ENCODE measurements at places on chromosomes 16 and 17. TPM values are rescaled to one million over a fixed set of nuclear protein-coding genes. Genes with fewer than 3 reads are reported as not detected.

UNC13D gene
- polyA plus RNA-seq = 124 TPM

WNT9B gene
- polyA plus RNA-seq = not detected

NGFR gene
- not detected for polyA plus RNA-seq

ACSM2A gene
- polyA plus RNA-seq = not detected

IRF8 gene
- 69.7 TPM for polyA plus RNA-seq

KRTAP17-1 gene
- not detected for polyA plus RNA-seq

SRRM2 gene
- polyA plus RNA-seq = 113 TPM

KRTAP4-7 gene
- polyA plus RNA-seq = not detected

MYH3 gene
- polyA plus RNA-seq = not detected

- no peaks in the 10 kb centered on the region for H3K4me1 ChIP-seq
- H3K36me3 ChIP-seq = no peaks in the 10 kb centered on the region
- no peak overlapping the region for H3K4me3 ChIP-seq
- H3K27me3 ChIP-seq = peaks cover 1% of the 10 kb centered on the region
- H3K27ac ChIP-seq = no peak overlapping the region
- DNase-seq = no peak
These were observed 33.7 kb downstream of the PEMT start for GRCh38 chr17:17557796-17558195.

DNA sequence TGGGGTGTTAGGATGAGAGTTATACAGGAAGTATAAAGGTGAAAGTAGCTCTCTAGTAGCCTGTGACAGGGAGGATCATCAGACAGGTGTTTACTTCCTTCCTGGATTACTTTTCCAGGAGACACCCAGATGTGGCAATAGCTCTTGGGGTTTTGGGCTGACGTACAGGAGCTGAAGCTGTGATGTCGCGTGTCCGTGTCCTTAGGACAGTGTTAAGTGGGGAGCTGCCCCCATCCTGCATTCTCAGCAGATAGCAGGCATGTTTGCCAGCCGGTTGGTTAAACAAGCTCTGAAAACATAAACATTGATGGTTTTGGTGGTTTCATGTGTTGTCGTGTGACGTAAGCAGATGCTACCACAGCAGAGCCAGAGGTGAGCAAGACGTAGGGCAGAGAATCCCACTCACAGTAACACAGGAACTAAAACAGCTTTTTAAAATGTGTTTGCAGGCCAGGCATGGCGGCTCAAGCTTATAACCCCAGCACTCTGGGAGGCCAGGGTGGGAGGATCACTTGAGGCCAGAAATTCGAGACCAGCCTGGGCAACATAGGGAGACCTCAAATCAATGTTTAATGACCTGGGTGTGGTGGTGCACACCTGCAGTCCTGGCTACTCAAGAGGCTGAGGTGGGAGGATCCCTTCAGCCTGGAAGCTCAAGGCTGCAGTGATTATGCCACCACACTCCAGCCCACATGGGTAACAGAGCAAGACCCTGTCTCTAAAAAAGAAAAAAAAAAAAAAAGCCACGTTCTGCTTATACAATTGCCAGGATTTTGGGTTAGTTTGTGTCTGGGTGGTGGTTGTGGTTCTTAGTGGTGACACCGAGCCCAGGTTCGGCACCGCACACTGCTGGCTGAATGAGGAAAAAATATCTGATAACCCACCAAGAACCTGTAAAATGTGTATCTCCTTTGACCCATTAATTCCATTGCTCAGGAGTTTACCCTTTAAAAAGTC lies 18.2 kb upstream of the IL17C start:
- H3K36me3 ChIP-seq = peaks cover 3% of the 10 kb centered on the region
- H3K27me3 ChIP-seq = peaks cover 29% of the 10 kb centered on the region
- H3K4me1 ChIP-seq = peaks cover 40% of the 10 kb centered on the region
- H3K27ac ChIP-seq = peak overlapping the region; percentile 99
- H3K4me3 ChIP-seq = peak overlapping the region; percentile 74
- peak; percentile 97 for DNase-seq

GRCh38 chr16:86581458-86581857 lies 3.1 kb downstream of the FOXL1 start:
- H3K27me3 ChIP-seq = peaks cover 24% of the 10 kb centered on the region
- peaks cover under 1% of the 10 kb centered on the region for H3K4me1 ChIP-seq
- H3K36me3 ChIP-seq = no peaks in the 10 kb centered on the region
- no peak overlapping the region for H3K27ac ChIP-seq

GRCh38 chr17:60602871-60603270 lies 2.9 kb downstream of the PPM1D start:
- no peak overlapping the region for H3K27ac ChIP-seq
- no peaks in the 10 kb centered on the region for H3K36me3 ChIP-seq
- H3K4me1 ChIP-seq = peaks cover 60% of the 10 kb centered on the region
- H3K27me3 ChIP-seq = peaks cover 17% of the 10 kb centered on the region
- peak overlapping the region; percentile 51 for H3K4me3 ChIP-seq

GRCh38 chr17:67315865-67316264 lies 50.5 kb downstream of the PSMD12 start:
- no peak overlapping the region for H3K4me3 ChIP-seq
- H3K27ac ChIP-seq = no peak overlapping the region

DNA sequence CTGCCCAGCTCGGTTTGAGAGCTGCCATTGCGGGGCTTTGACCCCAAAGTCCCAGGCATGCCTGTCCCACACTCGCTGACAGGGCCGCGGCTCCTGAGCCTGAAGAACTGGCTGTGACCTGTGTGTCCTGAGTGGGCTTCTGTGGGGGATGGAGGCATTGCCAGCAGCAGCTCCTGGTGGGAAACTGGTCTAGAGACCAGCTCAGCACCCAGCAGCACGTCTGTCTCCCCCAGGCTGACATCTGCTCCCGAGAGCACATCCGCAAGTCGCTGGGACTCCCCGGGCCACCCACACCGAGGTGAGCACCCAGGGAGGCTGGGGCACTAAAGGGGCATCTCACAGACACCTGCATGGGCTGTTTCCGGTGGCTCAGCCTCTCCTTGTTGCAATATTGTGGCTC lies 13.4 kb downstream of the ENDOV start:
- H3K27ac ChIP-seq = no peak overlapping the region
- H3K36me3 ChIP-seq = no peaks in the 10 kb centered on the region
- DNase-seq = no peak
- H3K4me3 ChIP-seq = no peak overlapping the region
- H3K4me1 ChIP-seq = peaks cover 7% of the 10 kb centered on the region

DNA sequence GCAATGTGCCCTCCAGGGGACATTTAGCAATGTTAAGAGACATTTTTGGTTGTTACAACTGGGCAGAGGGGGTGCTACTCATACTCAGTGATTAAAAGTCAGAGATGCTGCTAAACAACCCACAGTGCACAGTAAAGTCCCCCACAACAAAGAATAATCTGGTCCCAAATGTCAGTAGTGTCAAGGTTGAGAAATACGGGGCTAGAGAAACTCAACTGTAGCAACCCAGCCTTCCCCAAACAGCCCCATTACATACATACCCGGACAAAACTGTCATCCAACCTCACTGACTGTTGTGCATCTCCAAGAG lies 20.4 kb downstream of the DNAJC7 start:
- peaks cover 20% of the 10 kb centered on the region for H3K36me3 ChIP-seq
- no peak for DNase-seq

DNA sequence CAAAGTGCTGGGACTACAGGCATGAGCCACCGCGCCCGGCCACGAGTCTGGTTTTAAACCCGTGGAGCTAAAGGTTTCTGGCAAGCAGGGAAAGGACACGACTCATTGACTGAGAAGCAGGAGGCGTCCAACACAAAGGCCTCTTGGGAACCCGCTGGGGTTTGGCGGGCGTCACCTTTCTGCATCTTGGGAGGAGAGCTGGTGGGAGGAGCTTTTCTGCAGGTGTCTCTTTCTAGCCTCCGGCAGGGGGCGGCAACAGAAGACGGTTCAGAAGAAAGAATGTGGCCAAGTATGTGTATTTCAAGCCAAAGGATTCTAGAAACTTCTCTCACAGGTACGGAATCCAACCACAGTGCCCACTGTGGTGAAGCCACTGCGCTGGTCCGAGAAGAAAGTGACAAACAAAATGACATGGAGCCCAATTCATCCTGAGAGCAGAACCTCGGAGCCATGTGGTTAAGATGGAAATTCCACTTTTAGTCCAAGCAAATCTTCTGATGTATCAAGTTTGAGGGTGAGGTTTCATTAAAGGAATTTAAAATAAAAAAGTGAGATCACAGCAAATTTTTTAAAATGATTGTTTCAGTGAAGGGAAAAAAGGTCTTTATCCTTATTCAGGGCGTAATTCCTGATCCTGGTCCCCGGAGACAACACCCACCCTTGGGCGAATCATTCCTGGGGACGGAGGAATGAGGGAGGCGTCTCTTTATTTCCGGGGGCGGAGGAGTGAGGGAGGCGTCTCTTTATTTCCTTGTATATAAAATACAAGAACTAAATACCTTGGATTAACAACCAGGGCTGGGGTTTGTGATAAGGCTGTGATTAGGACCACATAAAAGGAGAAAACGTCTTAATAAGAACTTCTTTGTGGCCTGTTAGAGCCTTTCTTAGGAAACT lies 97.6 kb downstream of the MRM3 start:
- H3K4me1 ChIP-seq = peaks cover 10% of the 10 kb centered on the region
- H3K27ac ChIP-seq = no peak overlapping the region
- peaks cover 9% of the 10 kb centered on the region for H3K27me3 ChIP-seq
- DNase-seq = peak; percentile 48
- no peaks in the 10 kb centered on the region for H3K36me3 ChIP-seq

GRCh38 chr16:21943571-21943970 lies 9.6 kb upstream of the UQCRC2 start:
- no peak overlapping the region for H3K4me3 ChIP-seq
- no peak for DNase-seq
- no peaks in the 10 kb centered on the region for H3K27me3 ChIP-seq
- no peak overlapping the region for H3K27ac ChIP-seq

DNA sequence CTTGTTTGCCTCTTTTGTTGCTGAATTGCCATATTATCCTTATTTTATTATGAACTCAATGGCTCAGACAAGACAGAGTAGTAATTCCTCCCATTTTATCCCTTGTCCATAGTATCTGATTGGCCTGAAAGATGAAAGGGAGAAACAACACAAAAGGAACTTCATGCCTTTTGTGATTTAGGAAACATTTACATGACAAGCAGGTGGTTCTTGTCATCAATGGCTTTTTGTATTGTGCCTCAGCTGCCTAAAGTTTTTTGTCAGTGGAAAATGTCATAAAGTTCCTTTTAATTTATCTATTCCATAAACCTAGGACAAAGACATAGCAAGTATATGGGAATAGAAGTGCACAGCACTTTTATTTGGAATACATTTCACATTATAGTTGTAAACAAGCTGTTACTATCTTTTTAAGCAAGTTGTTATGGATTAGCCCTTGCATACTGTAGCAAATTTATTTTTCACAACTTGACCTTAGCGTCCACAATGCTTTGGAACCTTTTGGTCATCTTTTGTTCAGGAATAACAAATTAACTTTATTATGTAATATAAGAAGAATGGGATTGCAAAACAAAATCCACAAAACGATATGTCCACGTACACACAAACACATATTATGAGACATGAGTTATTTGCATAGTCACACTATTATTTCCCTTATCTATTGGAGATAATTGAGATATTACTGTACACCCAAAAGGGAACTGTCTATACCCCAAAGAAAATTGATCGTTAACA lies 12.4 kb upstream of the MPHOSPH6 start:
- H3K27ac ChIP-seq = no peak overlapping the region
- DNase-seq = no peak
- H3K4me3 ChIP-seq = no peak overlapping the region
- H3K36me3 ChIP-seq = no peaks in the 10 kb centered on the region
- no peaks in the 10 kb centered on the region for H3K4me1 ChIP-seq
- no peaks in the 10 kb centered on the region for H3K27me3 ChIP-seq

- no peak overlapping the region for H3K4me3 ChIP-seq
- H3K36me3 ChIP-seq = no peaks in the 10 kb centered on the region
- DNase-seq = peak; percentile 6
- no peak overlapping the region for H3K27ac ChIP-seq
These were observed 183.0 kb downstream of the FOXL1 start for GRCh38 chr16:86761111-86762031.

DNA sequence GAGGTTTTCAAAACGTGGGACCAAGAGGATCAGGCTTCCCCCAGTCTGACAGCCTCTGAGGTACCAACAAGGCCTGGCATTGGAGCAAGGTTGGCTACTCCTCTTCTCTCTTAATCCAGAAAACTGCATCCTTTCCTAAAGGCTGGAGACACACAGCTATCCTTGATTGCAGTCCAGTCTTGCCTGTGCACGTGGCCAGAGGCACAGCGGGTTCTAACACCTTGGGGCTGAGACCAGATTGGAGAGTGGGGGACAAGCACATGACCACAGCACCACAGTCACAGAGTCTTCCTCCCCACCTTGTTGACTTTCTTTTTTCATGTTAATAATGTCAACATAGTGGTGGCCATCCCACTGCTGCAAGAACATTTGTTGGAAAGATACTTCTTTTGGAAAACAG lies 46.9 kb downstream of the GNAO1 start:
- no peak for DNase-seq
- H3K27me3 ChIP-seq = no peaks in the 10 kb centered on the region
- H3K4me3 ChIP-seq = no peak overlapping the region
- no peaks in the 10 kb centered on the region for H3K4me1 ChIP-seq
- H3K27ac ChIP-seq = no peak overlapping the region

DNA sequence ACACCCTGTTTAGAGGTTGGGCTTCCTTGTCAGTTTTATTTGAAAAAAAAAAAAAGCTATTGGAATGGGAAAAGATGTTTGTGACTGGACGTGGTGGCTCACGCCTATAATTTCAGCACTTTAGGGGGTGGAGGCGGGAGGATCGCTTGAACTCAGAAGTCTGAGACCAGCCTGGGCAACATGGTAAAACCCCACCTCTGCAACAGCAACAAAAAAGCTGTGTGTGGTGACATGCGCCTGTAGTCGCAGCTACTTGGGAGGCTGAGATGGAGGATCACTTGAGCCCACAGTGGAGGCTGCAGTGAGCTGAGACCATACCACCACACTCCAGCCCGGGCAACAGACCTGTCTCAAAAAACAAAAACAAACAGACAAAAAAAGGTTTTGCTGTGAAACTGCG lies 66.1 kb upstream of the SIAH1 start:
- H3K36me3 ChIP-seq = no peaks in the 10 kb centered on the region
- no peak overlapping the region for H3K27ac ChIP-seq
- DNase-seq = no peak

DNA sequence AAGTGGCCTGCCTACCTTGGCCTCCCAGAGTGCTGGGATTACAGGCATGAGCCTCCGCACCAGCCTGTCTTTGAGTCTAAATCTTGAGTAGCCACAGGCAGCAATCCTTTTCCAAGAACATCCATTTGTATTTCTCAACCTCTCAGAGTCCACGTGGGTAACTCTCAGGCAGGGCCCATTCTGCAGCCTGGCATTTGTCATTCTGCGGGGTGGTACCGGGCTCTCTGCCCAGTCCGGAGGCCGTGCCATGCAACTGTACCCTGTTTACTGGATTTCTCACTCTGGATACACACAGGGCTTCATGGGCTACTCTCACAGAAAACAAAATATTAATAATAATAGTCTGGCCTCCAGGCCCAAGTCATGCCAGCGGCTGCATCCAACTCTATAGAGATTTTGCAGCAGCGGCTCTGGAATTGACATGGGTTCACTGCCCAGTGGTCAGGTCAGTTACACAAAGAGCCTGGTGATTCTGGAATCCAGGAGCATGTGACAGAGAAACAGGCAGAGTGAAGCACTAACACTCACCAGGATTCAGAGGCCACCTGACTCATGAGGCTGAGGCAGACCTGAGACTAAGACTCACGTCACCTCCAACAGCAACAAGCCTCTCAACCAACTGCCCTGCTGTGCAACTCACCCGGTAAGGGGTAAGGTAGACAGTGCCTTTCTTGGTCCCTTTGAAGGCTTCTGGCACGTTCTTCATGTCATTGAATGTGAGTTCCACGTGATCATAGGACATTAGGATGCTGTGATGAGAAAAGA lies 4.0 kb downstream of the WBP2 start:
- H3K4me3 ChIP-seq = no peak overlapping the region
- no peak overlapping the region for H3K27ac ChIP-seq
- H3K36me3 ChIP-seq = peaks cover 6% of the 10 kb centered on the region
- peaks cover 9% of the 10 kb centered on the region for H3K4me1 ChIP-seq
